ENCODE measurements at places on chromosomes 4 and X. TPM values are rescaled to one million over a fixed set of nuclear protein-coding genes. Genes with fewer than 3 reads are reported as not detected.

PNMA6A gene
- total RNA-seq: 1.4 TPM

DNA sequence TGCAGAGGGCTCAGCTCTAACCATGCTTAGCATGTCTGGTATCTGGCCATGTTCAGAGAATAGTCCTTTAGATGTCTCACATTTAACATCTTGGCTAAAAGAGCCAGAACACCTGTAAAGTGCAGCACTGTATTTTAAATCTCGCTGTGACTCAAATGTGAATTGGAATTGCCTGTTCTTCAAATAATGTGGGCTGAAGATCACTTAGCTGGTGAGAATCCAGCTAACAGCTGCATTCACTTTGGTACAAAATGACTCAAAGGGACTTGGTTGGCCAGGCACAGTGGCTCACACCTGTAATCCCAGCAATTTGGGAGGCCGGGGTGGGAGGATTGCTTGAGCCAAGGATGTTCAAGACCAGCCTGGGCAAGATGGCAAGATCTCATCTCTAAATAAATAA lies 63.5 kb upstream of the PLAC8 start:
- H3K27me3 ChIP-seq: no peaks in the 10 kb centered on the region
- H3K4me3 ChIP-seq: no peak overlapping the region
- no peaks in the 10 kb centered on the region for H3K4me1 ChIP-seq

DNA sequence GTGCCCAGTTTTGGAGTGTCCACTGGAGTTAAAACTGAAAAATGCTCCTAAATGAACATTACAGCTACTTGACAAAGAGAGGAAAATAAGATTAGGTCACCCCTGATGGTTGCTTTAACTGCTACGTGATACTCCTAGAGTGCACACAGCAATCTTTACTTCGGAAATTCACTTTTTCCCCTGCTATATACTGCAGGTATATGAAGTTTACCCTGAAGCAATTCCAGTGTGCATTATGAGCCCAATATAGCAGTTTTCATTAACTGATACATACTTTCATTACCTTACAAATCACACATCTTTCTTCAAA lies 773 bp upstream of the ZNF827 start:
- no peaks in the 10 kb centered on the region for H3K36me3 ChIP-seq
- peak overlapping the region; percentile 99 for H3K27ac ChIP-seq
- DNase-seq: no peak

UGT2B15 gene
- not detected for total RNA-seq

MUC7 gene
- total RNA-seq: not detected

- peaks cover 25% of the 10 kb centered on the region for H3K4me1 ChIP-seq
- no peaks in the 10 kb centered on the region for H3K27me3 ChIP-seq
- no peak for DNase-seq
- no peak overlapping the region for H3K4me3 ChIP-seq
- no peaks in the 10 kb centered on the region for H3K36me3 ChIP-seq
- peak overlapping the region; percentile 67 for H3K27ac ChIP-seq
These were observed 3.8 kb downstream of the G6PD start for GRCh38 chrX:154542723-154543424.

DNA sequence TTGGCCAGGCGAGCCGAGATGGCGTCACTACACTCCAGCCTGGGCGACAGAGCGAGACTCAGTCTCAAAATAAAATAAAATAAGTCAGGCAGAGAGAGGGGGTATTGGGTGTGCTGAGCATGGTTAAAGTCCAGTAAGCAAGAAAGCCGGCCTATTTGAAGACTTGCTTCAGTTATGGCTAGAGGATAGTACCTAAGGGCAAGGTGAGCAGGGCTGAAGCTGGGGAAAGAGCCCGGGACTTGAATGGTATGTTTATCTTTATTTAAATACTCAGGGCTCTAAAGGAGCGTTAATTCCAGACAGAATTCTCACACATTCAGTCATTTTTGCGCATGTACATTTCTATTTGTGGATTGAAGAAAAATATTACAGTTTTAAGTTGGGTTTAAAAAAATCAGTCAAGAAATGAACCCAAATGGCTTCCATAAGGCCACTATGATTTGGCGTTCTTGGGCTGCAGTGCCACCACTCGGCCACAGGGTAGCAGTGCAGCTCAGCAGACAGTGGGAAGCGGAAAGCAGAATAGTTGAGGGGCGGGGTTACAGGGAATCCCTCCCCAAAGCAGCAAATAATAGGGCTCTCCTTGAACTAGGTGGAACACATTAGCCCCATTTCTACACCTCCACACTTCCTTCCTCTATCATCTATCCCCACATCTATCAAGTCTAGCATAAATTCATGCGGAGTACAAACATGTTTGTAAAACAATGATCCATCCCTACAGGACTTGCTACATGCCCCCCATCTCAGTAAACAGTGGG lies 37.2 kb upstream of the SH3D19 start:
- DNase-seq: peak; percentile 76
- H3K27ac ChIP-seq: no peak overlapping the region
- no peaks in the 10 kb centered on the region for H3K4me1 ChIP-seq
- H3K4me3 ChIP-seq: no peak overlapping the region
- no peaks in the 10 kb centered on the region for H3K36me3 ChIP-seq

FRAS1 gene
- total RNA-seq: 1.4 TPM

DNA sequence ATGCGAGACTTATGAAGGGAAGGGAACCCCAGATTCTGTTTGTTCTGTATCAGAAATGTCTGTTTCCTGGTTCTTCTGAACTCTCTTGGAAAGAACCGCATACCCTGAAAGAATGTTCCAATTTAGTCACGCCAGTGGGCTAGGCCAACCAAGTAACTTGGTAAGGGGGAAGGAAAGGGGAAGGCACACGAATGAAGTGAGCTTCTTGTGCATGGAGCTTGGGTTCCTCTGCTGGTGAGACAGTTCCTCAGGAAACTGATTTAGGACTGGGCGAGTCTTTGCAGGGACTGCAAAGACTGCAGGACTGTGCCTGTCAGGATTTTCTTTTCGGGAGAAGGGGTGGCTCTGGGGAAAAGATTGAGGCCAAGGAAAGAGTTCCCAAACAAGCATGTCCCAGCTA lies 35.6 kb downstream of the FRMPD3 start:
- H3K27me3 ChIP-seq: no peaks in the 10 kb centered on the region
- H3K4me1 ChIP-seq: no peaks in the 10 kb centered on the region
- H3K27ac ChIP-seq: no peak overlapping the region
- DNase-seq: no peak
- no peaks in the 10 kb centered on the region for H3K36me3 ChIP-seq

PLRG1 gene
- 37.8 TPM for total RNA-seq

PPP4R3C gene
- not detected for total RNA-seq

DNA sequence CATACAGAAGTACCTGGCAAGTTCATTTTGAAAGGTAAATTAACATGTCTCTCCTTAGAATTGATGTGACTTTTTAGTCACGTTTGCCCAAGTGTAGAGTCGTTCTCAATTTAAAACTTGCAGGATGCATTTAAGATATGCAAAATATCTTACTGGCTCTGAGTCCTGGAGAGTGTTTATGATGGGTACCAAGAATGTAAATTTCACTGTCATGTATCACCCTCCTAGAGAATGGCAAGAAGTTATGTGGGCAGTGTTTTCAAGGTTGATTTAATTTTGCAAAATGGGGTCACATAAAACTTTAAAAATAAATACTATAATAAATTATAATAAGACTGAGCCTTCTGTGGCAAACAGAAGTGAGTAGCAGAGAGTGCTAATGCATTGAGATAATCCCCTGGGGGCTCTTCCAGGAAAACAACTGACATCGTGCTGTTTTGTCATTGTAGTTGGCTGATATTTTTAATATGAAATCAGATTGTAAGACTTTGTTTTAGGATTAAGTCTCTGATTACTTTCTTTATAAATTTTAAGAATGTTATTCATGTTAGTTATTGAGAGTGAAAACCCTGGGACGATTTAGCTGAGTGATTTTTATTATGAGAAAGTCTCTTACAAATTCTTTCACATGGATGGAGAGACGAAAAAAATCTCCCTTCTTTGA lies 103.0 kb downstream of the AFF1 start:
- peaks cover 100% of the 10 kb centered on the region for H3K4me1 ChIP-seq
- H3K36me3 ChIP-seq: no peaks in the 10 kb centered on the region
- no peak overlapping the region for H3K4me3 ChIP-seq
- H3K27me3 ChIP-seq: no peaks in the 10 kb centered on the region
- peak overlapping the region; percentile 92 for H3K27ac ChIP-seq
- no peak for DNase-seq

VCX3B gene
- not detected for total RNA-seq

DNA sequence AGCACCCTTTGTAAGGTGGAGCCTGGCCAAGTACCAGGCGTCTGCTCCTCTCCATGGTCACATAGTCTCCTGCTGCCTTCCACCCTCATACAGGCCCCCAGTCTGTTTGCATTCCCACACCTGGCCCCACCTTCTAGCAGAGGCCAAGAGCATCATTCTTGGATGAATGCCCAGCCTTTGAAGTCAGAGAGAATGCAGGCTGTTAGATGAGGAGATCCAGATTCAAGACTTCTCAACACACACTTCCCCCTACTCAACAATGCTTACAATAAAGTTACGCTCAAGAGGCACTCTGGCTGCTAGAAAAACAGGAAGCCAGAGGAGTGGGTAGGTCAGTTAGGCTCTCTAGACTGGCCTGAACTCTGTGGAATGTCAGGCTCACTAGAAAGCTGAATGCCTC lies 43.3 kb downstream of the SHROOM4 start:
- DNase-seq: no peak
- peak overlapping the region; percentile 46 for H3K27ac ChIP-seq
- no peaks in the 10 kb centered on the region for H3K27me3 ChIP-seq
- H3K4me1 ChIP-seq: peaks cover 29% of the 10 kb centered on the region

DNA sequence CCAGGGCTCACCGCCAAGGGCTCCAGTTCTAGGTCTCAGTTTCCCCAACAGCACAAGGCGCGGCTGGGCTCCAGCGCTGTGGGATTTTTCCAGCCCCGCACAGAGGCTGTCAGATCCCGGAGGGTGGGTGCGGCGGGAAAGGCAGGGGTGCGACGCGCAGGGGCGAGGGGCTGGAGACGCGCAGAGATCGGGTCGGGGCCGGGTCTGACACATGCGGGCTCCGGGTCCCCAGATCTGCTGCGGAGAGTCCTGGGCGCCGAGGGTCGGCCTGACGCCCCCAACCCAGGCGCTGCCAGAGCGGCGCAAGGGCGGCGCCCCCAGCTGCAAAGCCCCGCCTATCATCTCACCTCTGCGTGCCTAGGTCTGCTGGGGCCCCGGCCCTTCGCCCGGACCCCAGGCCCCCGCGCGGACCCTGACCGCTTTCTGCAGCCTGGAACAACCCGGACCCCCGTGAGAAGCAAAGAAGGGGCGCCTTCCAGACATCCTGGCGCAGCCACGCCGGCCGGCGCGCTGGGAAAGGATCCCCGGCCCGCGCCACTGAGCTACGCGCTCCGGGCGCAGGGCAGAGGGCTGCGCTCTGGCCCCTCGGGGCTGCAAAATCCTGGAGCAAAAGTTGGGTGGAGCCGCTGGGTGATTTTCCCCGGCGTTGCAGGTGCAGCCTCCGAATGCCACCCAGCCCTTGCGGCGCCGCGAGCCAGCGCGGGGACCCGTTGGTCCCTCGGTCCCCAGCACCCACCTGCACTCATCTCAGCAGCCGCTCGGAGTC lies 486 bp downstream of the ABLIM2 start:
- H3K27me3 ChIP-seq: peaks cover 11% of the 10 kb centered on the region
- peak overlapping the region; percentile 82 for H3K4me3 ChIP-seq
- H3K36me3 ChIP-seq: no peaks in the 10 kb centered on the region
- peak overlapping the region; percentile 45 for H3K27ac ChIP-seq
- H3K4me1 ChIP-seq: peaks cover 39% of the 10 kb centered on the region
- no peak for DNase-seq

GRCh38 chr4:185383451-185383850 lies 12.3 kb downstream of the LRP2BP start:
- no peaks in the 10 kb centered on the region for H3K36me3 ChIP-seq
- DNase-seq: no peak
- peaks cover 6% of the 10 kb centered on the region for H3K4me1 ChIP-seq
- H3K27me3 ChIP-seq: no peaks in the 10 kb centered on the region
- no peak overlapping the region for H3K27ac ChIP-seq

GRCh38 chrX:70405003-70405402 lies 18.1 kb upstream of the GDPD2 start:
- no peak overlapping the region for H3K27ac ChIP-seq
- H3K4me1 ChIP-seq: no peaks in the 10 kb centered on the region
- no peaks in the 10 kb centered on the region for H3K27me3 ChIP-seq

DNA sequence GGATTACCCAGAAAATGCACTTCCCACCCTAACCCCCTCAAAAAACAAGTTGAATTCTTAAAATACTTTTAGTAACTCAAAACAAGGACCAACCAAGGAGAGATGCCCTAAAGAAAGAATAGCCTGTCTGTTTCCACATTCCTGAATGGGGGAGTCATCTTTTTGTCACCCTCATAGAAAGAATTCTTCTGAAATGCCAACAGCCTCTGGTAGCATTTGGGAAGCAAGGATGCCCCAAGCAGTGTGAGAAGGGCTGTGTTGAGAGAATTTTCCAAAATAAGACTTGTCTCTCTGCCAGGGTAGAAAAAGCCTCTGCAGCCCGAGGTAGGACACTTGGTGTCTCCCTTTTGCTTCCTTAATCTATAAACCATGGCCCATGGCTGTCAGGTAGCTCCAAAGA lies 173.1 kb upstream of the VCX3A start:
- no peak overlapping the region for H3K4me3 ChIP-seq
- H3K27ac ChIP-seq: no peak overlapping the region
- no peak for DNase-seq
- H3K36me3 ChIP-seq: no peaks in the 10 kb centered on the region
- no peaks in the 10 kb centered on the region for H3K4me1 ChIP-seq

GRCh38 chrX:8728932-8729535 lies 2.9 kb downstream of the ANOS1 start:
- H3K4me3 ChIP-seq: no peak overlapping the region
- H3K27me3 ChIP-seq: no peaks in the 10 kb centered on the region
- H3K4me1 ChIP-seq: no peaks in the 10 kb centered on the region
- no peak overlapping the region for H3K27ac ChIP-seq
- no peaks in the 10 kb centered on the region for H3K36me3 ChIP-seq

DNA sequence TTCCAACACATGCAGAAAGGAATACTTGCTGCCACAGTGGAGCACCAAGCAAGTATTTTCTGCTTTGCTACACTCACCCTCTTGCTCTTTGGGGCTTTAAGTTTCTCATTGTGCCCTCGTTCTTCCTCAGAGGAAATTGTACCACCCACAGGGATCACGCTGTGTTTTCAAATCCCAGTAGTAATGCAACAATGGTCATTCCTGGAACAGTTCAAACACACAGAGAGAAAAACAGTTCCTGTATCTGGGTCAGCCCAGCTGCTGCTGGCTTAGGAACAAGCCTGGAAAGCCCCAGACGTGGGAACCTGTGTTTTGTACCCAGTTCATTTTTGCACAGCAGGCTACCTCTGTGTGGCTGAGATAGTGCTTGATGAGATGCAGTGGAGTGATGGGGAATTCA lies 907.8 kb downstream of the STPG2 start:
- no peak overlapping the region for H3K27ac ChIP-seq
- H3K36me3 ChIP-seq: no peaks in the 10 kb centered on the region
- no peak for DNase-seq
- no peak overlapping the region for H3K4me3 ChIP-seq

- H3K4me1 ChIP-seq: no peaks in the 10 kb centered on the region
- H3K4me3 ChIP-seq: no peak overlapping the region
- H3K27ac ChIP-seq: no peak overlapping the region
- H3K36me3 ChIP-seq: no peaks in the 10 kb centered on the region
- no peak for DNase-seq
- peaks cover 12% of the 10 kb centered on the region for H3K27me3 ChIP-seq
These were observed 53.3 kb downstream of the MED28 start for GRCh38 chr4:17667653-17668201.

GRCh38 chr4:180148737-180149136 lies 2094.5 kb upstream of the TENM3 start:
- no peak overlapping the region for H3K4me3 ChIP-seq
- H3K27me3 ChIP-seq: no peaks in the 10 kb centered on the region
- H3K4me1 ChIP-seq: no peaks in the 10 kb centered on the region

All from left ventricle myocardium inferior (tissue), 1 donor.